ENCODE measurements at places on chromosomes 1 and 21. TPM values are rescaled to one million over a fixed set of nuclear protein-coding genes. Genes with fewer than 3 reads are reported as not detected.

HAO2 gene
- not detected for total RNA-seq

SYT6 gene
- not detected for total RNA-seq

PARP1 gene
- 180 TPM for total RNA-seq

ROR1 gene
- 16.3 TPM for total RNA-seq

SPATA21 gene
- not detected for total RNA-seq

NENF gene
- 22.7 TPM for total RNA-seq

C1QTNF12 gene
- total RNA-seq = 6.1 TPM

C4BPB gene
- not detected for total RNA-seq

FCRL6 gene
- total RNA-seq = 0.19 TPM

MCOLN2 gene
- 25.8 TPM for total RNA-seq

CR1L gene
- not detected for total RNA-seq

SLC26A9 gene
- not detected for total RNA-seq

TCEA3 gene
- not detected for total RNA-seq

CD34 gene
- 0.05 TPM for total RNA-seq

OR2L2 gene
- total RNA-seq = 0.52 TPM

GPR37L1 gene
- total RNA-seq = not detected

NRAS gene
- 35.3 TPM for total RNA-seq
